ENCODE measurements at places on chromosomes 11 and 22.

DNA sequence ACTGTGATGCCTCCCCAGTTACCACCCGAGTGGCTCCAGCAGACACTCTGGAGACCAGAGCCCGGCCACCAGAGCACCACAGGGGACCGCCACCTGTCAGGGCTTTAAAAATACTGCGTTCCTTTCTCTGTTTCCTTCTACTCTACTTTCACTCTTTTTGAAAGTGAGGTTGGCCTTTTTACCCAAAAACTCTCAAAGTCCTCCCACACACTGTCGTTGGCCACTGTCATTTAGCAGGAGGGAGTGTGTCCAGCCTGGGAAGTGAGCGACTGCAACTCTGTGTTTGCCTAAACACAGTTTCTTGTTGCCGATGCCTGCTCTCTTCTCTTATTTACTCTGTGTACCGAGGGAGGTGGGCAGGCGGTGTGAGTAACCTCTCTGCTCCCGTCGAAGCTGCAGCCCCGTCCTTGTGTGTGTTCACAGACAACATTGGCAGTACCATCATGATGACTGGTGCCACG lies 90.8 kb upstream of the CLDN5 start:
- no peaks in the 10 kb centered on the region for H3K4me1 ChIP-seq
- DNase-seq = no peak

GRCh38 chr11:24386546-24387397 lies 110.1 kb upstream of the LUZP2 start:
- H3K27ac ChIP-seq = no peak overlapping the region
- no peaks in the 10 kb centered on the region for H3K4me1 ChIP-seq
- no peak for DNase-seq
- no peaks in the 10 kb centered on the region for H3K27me3 ChIP-seq
- no peak overlapping the region for H3K4me3 ChIP-seq

GRCh38 chr11:17161515-17161914 lies 46.3 kb downstream of the PIK3C2A start:
- no peak overlapping the region for H3K4me3 ChIP-seq
- peaks cover 2% of the 10 kb centered on the region for H3K36me3 ChIP-seq
- H3K27me3 ChIP-seq = no peaks in the 10 kb centered on the region
- DNase-seq = no peak

DNA sequence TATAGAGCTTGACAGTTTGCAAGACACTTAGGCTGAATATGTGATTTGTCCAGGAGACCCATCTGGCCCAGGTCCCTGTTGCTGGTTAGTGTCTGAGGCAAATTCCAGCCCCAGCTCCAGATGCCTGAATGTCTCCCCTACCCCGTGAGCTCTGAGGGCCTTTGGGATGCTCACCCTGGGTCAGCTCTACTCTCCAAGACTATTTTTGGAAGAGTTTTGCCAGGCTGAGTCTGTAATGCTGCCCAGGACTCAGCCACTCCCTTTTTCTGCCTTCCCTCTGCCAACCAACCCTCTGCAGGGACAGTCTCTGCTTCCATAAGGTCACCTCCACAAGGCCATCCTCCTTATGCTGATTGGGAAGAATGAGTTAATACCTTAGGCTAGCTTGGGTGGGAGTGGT lies 66.3 kb downstream of the CABIN1 start:
- no peak overlapping the region for H3K4me3 ChIP-seq
- no peaks in the 10 kb centered on the region for H3K4me1 ChIP-seq
- H3K36me3 ChIP-seq = peaks cover 17% of the 10 kb centered on the region
- H3K27ac ChIP-seq = no peak overlapping the region
- no peak for DNase-seq

DNA sequence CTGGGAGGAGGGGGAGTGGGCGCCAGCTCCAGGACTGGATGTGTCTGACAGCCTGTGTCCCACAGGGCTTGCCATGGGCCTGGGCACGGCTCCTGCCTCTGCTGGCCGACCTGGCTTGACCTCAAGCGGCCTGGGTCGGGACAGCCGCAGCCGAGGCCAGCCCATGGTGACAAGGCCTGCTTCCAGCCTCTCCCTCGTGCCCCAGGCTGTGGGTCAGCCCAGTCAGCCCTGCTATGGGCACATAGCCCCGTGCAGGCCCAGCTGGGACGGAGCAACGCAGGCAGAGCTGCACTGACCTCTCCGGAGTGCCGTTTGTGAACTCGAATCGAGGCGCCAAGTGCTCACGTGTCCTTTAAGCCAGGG lies 17.9 kb downstream of the OSBPL5 start:
- H3K36me3 ChIP-seq = no peaks in the 10 kb centered on the region
- no peak overlapping the region for H3K4me3 ChIP-seq
- peaks cover 13% of the 10 kb centered on the region for H3K4me1 ChIP-seq
- DNase-seq = no peak
- H3K27ac ChIP-seq = no peak overlapping the region

DNA sequence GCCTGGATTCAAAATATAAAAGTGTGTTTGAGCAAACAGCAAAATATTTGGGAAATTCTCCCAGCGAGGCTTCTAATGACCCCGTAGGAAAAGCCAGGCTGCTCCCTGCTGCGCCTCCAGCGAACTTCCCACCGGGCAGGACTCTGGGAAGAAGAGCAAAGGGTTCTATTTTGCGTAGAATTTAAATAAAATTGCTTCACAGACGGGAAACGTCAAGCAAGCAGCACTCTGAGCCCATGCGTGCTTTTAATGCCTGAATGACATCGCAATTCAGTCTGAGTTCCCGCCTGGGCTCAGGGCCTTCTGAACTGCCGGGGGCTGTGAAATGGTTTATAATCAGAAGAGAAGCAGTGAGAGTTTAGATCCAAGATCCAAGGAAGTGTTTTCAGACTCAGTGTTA lies 775.1 kb downstream of the BRD1 start:
- H3K4me3 ChIP-seq = no peak overlapping the region
- peaks cover 7% of the 10 kb centered on the region for H3K27me3 ChIP-seq
- H3K36me3 ChIP-seq = no peaks in the 10 kb centered on the region
- H3K4me1 ChIP-seq = no peaks in the 10 kb centered on the region
- no peak overlapping the region for H3K27ac ChIP-seq

DNA sequence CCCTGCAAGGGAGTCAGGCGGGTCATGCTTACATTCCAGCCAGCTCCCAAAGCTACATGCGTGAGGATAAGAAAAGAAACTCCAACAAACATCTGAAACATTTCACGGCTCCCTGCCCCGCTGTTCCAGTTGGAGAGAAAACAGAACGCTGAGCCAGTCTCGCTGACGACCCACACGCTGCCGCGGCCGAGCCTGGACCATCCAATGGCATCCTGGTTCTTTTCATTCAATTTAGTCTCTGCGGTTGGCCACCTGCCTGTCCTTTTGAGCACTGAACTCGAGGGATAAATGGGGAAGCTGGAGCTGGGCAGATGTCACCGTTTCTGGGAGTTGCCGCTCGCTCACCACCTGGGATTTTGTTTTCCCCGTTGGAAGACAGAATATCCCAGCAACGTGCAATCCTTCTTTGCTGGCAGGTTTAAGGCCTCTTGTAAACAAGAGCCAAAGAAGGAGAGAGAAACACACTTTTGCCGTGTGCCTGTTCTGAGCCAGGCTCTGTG lies 45.3 kb upstream of the SHISAL1 start:
- no peaks in the 10 kb centered on the region for H3K27me3 ChIP-seq
- H3K27ac ChIP-seq = no peak overlapping the region
- no peak for DNase-seq
- H3K4me3 ChIP-seq = no peak overlapping the region
- H3K36me3 ChIP-seq = no peaks in the 10 kb centered on the region

DNA sequence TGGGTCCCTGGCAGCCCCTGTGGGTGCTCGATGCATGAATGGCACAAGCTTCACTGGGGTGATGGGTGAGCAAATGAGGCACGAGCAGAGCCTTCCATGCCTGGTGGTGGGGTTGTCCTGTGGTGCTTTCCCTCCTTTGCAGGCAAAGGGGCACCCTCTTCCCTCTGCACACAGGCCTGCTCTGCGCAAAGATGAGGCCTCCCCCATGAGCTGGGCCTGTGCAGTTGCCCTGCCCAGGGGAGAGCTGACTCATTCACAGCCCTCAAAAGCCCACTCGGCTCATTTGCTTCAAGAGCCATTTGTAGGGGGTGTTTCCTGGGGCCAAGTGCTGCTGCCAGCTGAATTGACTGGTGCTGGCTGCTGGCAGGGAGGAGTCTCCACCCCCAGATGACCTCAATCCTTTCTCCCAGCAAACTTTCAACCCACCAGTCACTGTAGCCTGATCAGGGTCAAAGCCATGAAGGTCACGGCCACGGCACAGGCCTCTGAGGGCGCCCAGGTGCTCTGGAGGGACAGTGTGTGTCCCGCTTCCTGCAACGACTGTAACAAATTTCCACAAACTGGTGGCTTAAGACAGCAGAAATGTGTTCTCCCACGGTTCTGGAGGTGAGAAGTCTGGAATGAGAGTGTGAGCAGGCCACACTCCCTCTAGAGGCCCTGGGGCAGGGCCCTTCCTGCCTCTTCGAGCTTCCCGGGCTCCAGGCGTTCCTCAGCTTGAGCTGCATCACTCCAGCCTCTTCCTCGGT lies 48.8 kb upstream of the ANO1 start:
- no peaks in the 10 kb centered on the region for H3K36me3 ChIP-seq
- DNase-seq = no peak
- H3K4me1 ChIP-seq = peaks cover 11% of the 10 kb centered on the region
- peaks cover 17% of the 10 kb centered on the region for H3K27me3 ChIP-seq

DNA sequence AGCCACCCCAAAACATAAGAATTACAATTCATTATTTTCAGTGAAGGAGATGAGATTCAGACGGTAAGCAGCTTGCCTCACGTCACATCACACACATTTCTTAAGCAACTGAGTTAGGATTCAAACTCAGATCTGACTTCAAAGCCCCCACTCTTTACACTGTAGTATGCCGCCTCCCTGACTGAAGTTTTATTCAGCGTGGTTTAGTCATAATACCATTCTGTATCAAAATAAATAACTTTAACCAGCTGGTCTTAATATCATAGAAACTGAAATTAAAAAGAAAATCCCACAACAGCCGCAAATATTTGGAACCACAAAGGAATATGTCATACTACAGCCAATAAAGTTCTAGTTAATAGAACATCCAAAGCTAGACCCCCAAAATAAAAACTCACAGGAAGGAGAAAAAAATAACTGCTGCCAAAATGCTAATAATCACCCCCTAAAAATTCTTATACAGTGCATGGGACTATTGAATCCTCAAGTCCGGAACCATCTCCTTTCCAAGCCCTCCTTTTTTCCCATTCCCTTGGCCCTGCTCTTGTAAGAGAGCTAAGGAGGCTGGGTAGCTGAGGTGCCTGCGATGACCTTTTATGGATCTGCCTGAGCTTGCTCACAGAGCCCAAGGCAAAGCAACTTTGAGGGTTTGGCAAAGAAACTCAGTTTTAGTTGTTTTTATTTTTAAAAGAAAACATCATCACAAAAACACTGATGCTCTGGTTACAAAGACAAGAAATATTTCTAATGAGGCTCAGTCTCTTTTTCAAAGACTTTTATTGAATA lies 334.5 kb downstream of the TTC28 start:
- peaks cover 5% of the 10 kb centered on the region for H3K36me3 ChIP-seq
- H3K4me1 ChIP-seq = peaks cover 46% of the 10 kb centered on the region
- H3K27ac ChIP-seq = no peak overlapping the region
- H3K27me3 ChIP-seq = no peaks in the 10 kb centered on the region
- no peak for DNase-seq
- no peak overlapping the region for H3K4me3 ChIP-seq

DNA sequence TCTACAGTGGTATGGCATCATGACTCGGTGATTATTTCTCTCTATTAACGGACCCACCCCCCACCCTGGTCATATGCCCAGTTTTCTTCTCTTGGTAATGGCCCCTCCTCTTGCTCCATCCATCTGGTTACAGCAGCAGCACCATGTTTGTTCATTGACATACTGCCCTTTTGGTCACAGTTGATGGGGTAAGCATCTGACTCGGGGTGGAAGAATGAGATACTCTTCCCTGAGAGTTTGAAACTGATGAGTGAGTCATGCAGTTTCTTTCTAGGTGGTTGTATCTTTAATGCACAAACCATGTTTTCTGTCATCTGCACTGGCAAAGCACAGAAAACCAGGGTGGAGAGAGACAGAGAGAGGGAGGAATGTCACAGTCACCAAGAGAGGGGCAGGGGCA lies 126.0 kb downstream of the SYN3 start:
- no peak for DNase-seq
- H3K4me3 ChIP-seq = no peak overlapping the region
- H3K36me3 ChIP-seq = peaks cover 9% of the 10 kb centered on the region
- no peak overlapping the region for H3K27ac ChIP-seq
- H3K27me3 ChIP-seq = no peaks in the 10 kb centered on the region

GRCh38 chr11:13440100-13440855 lies 22.7 kb downstream of the BTBD10 start:
- H3K27me3 ChIP-seq = no peaks in the 10 kb centered on the region
- H3K4me1 ChIP-seq = peaks cover 7% of the 10 kb centered on the region

GRCh38 chr22:27480487-27480886 lies 321.1 kb downstream of the MN1 start:
- peak; percentile 53 for DNase-seq
- H3K4me1 ChIP-seq = peaks cover 48% of the 10 kb centered on the region
- peak overlapping the region; percentile 29 for H3K4me3 ChIP-seq
- no peaks in the 10 kb centered on the region for H3K36me3 ChIP-seq

DNA sequence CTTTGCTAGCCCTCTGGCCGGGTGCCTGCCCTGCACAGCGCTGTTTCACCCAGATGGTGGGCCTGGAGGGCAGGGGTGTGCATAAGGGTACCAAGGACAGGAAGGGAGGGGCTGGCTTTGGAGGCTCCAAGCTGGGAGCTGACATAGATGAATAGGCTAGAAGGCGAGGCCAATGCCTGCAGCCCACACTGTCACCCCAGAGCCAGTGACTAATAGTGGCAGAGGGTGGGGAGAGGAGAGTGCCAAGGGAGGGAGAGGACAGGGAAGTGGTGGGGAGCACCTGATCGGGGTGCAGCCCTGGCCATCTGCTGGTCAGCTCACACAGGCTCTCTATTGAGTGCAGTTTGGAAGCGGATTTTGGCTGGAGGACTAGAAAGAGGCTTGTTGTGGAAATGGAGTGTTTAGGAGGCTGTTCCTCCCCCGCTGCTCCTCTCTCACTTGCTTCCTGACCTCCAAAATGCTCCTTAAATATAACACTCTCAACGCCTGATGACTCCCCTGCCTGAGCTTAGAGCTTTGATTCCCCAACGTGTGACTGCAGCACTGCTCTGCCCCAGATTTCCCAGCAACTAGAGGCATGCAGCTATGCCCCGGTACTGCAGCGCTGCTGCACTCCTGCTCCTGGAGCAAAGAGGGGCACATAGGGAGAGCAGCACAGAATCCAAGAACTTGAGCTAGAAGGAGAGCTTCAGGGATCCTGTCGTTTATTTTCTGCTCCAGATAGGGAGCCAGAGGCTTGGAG lies 89.2 kb downstream of the GRAMD1B start:
- no peak overlapping the region for H3K4me3 ChIP-seq
- H3K27ac ChIP-seq = no peak overlapping the region
- peaks cover 3% of the 10 kb centered on the region for H3K36me3 ChIP-seq
- H3K4me1 ChIP-seq = peaks cover 18% of the 10 kb centered on the region

- H3K4me3 ChIP-seq = no peak overlapping the region
- no peak for DNase-seq
- no peak overlapping the region for H3K27ac ChIP-seq
- peaks cover 15% of the 10 kb centered on the region for H3K4me1 ChIP-seq
Measured at GRCh38 chr22:33807470-33807869, 112.8 kb downstream of the LARGE1 start.

DNA sequence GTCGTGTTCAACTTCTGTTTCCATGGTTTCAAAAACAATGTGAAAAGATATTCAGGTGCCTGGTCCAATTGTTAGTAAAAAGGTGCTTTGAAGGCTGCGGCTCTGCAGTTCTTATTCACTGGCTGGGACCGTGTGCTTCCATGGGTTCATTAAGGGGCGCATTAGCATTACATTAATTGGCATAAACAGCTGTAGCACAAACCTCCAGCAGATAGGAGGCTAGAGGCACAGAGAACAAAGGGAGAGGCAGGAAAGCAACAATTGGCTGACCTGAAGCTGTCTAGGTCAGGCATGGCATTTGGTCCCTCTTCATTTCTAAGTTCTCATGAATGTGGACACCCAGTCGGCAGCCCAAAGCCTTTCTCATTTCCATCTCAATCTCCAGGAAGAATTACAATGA lies 16.6 kb downstream of the PAK1 start:
- H3K27ac ChIP-seq = peak overlapping the region; percentile 86
- H3K27me3 ChIP-seq = peaks cover 4% of the 10 kb centered on the region
- no peak for DNase-seq
- H3K4me1 ChIP-seq = peaks cover 57% of the 10 kb centered on the region
- H3K36me3 ChIP-seq = no peaks in the 10 kb centered on the region

Measured in neural crest cell (in vitro differentiated cells).